ENCODE measurements at places on chromosomes 7 and 10.

DNA sequence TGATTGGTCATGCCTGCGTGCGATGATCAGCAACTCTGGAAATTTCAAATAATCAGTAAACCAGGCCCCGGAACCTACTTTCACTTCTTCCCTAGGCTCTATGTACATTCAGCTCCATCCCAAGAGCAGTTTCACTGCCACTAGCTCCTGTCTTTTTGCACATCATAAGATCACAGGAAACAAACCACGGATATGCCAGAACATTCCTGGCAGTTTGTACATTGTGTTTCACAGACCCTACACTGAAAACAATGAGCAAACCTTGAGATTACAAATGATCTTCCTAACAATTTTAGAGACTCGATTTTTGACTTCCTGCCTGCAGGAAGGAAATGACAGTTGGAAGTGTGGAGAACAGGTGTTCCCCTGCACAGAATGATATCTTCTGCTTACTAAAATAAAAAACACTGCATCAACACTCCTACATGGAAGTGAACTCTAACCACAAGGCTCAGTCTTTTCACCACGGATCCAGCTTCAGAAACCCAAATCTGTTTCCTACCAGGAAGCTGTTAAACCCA is 7.6 kb upstream of the TMEM236 start:
- DNase-seq: no peak

- DNase-seq: peak; percentile 64
Measured at GRCh38 chr7:726854-727103, 280 bp downstream of the DNAAF5 start.

- DNase-seq: no peak
Measured at GRCh38 chr7:41912851-41913567, 210.1 kb upstream of the INHBA start.

DNA sequence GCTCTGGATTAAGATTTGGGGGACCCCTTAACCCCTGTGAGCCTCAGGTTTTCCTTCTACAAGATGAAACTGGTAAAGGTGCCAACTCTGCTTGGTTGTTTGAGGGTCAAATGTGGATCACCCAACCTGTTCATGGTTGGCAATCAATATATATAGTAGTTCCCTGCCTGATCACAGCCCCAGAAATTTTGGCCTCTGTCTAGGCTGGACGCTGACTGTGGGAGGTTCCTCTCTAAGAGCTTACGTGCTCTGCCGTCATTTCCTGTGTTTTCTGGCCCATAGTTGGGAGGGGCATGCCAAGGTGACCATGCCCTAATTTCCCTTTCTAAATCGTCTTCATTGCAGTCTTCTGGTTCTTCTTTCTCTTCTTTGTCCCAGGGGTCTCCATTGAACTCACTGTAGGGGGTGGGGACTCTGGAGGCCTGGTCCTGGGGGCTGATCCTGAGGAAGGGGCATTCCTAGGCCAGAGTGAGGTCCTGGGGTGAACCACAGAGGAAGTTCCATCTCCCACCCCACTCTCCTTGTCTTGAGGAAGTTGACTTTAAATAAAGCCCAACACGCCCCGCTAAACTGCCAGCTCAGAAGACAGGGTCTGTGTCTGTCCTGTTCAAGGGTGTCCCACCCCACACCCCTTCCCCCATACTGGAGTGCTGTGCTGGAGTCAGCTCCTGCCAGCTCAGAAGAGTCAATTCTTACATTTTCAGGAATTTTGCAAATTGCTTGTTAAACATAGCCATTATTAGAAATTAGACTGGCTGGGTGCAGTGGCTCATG is 98.9 kb upstream of the SDK1 start:
- no peak for DNase-seq

DNA sequence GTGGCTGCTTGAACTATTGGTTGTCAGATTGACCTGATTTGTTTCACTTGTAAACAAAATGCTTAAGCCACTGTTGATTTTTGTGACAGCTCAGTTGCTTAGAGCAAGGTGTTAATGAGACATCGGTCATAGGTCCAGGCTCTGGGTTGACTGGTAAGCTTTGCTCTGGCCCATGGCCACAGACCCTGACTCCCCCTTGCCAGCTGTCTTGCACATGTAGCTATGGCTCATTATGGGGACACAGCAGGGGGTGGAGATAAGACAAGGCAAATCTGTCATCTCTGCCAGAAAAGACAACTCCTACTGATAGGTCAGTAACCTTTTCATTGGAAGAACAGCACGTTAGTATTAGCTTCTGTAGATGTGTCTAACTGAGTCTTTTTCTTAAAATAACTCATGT is 95.3 kb downstream of the KAT6B start:
- DNase-seq: no peak

- DNase-seq: no peak
Measured at GRCh38 chr10:61751599-61751998, 88.9 kb downstream of the CABCOCO1 start.

GRCh38 chr7:24885716-24886115 is 94.3 kb downstream of the OSBPL3 start:
- DNase-seq: no peak

DNA sequence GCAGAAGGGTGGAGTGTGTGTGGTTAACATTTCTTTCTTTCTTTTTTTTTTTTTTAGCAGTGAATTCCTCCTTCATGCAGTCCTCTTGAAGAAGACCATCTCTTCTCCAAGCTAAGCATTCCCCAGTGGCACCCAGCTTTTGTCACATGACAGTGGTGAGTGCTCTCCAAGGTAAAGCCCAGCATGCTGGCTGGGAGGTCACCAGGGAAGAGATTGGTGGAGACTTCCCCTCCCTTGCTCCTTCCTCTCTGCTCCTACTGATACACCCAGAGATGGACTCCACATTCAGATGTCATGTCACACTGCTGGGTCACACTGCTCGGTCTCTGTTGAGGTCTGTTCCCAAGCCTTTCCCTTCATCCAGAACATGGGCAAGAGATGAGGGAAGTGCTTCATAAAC is 55.3 kb downstream of the FRMPD2 start:
- no peak for DNase-seq
